Fibroblast of lung (primary cell): ENCODE measurements at places on chromosomes 3 and 15. TPM values are rescaled to one million over a fixed set of nuclear protein-coding genes. Genes with fewer than 3 reads are reported as not detected.

The ABHD2 gene
- total RNA-seq = 42.9 and 84.9 TPM in 2 replicates

The CDCP1 gene
- total RNA-seq = 16.9 and 56.1 TPM in 2 replicates

The XXYLT1 gene
- total RNA-seq = 8.2 and 12.4 TPM in 2 replicates

The AADACL2 gene
- under 0.01 TPM in 1 of 2 replicates, not detected in the other for total RNA-seq

The SKOR1 gene
- under 0.01 and 0.17 TPM in 2 replicates for total RNA-seq

The PIERCE2 gene
- total RNA-seq = 2.3 and 3.1 TPM in 2 replicates

The MYZAP gene
- 0.17 TPM in 1 of 2 replicates, not detected in the other for total RNA-seq

The PRSS50 gene
- not detected in 2 replicates for total RNA-seq

The RBP2 gene
- not detected in 2 replicates for total RNA-seq

The COX5A gene
- total RNA-seq = 33.1 and 41.9 TPM in 2 replicates

The STRIT1 gene
- not detected in 2 replicates for total RNA-seq

The SLC28A1 gene
- total RNA-seq = not detected in 2 replicates

The SNTN gene
- not detected in 2 replicates for total RNA-seq

The LSAMP gene
- 4.8 and 9.0 TPM in 2 replicates for total RNA-seq

The LEKR1 gene
- total RNA-seq = 0.26 and 1.3 TPM in 2 replicates

The DAPK2 gene
- 8.0 and 14.4 TPM in 2 replicates for total RNA-seq

The PHLDB2 gene
- total RNA-seq = 43.4 and 47.9 TPM in 2 replicates

The KNL1 gene
- 2.1 and 5.0 TPM in 2 replicates for total RNA-seq

The OR4F6 gene
- not detected in 2 replicates for total RNA-seq

The MORC1 gene
- not detected in 2 replicates for total RNA-seq

The ZMYND10 gene
- total RNA-seq = 0.26 and 0.83 TPM in 2 replicates

The BOC gene
- 2.1 and 3.9 TPM in 2 replicates for total RNA-seq

The IL16 gene
- 3.1 and 5.0 TPM in 2 replicates for total RNA-seq

The HEXA gene
- total RNA-seq = 80.3 and 98.1 TPM in 2 replicates

The DPPA2 gene
- not detected in 2 replicates for total RNA-seq

The PARP9 gene
- 44.2 and 56.0 TPM in 2 replicates for total RNA-seq

The LRRC49 gene
- total RNA-seq = 20.5 and 31.5 TPM in 2 replicates

The GOLGA8R gene
- 1.3 and 1.8 TPM in 2 replicates for total RNA-seq

The SPTBN5 gene
- 0.26 and 0.66 TPM in 2 replicates for total RNA-seq

The IREB2 gene
- 19.0 and 20.3 TPM in 2 replicates for total RNA-seq

The CD200 gene
- 0.17 and 0.26 TPM in 2 replicates for total RNA-seq

The TNIK gene
- 30.6 and 39.3 TPM in 2 replicates for total RNA-seq

The ECE2 gene
- not detected in 2 replicates for total RNA-seq

The CHST2 gene
- 2.6 and 3.9 TPM in 2 replicates for total RNA-seq

The NAALADL2 gene
- total RNA-seq = 5.6 and 11.6 TPM in 2 replicates

The ERICH6 gene
- total RNA-seq = under 0.01 TPM in 1 of 2 replicates, not detected in the other

The PAQR9 gene
- total RNA-seq = not detected in 2 replicates

The ATP2B2 gene
- total RNA-seq = not detected in 2 replicates

The LXN gene
- 168 and 495 TPM in 2 replicates for total RNA-seq

The MESP1 gene
- total RNA-seq = 0.26 and 1.3 TPM in 2 replicates

The CISH gene
- total RNA-seq = 0.99 and 1.0 TPM in 2 replicates

The MOBP gene
- total RNA-seq = not detected in 2 replicates

The GREM1 gene
- total RNA-seq = 113 and 364 TPM in 2 replicates

The CHRM5 gene
- total RNA-seq = not detected in 2 replicates

The MESP2 gene
- 0.77 and 0.99 TPM in 2 replicates for total RNA-seq

The GPR15 gene
- total RNA-seq = under 0.01 TPM in 1 of 2 replicates, not detected in the other

The LARP6 gene
- total RNA-seq = 72.9 and 108 TPM in 2 replicates

The KY gene
- under 0.01 and 0.51 TPM in 2 replicates for total RNA-seq

The SLC22A14 gene
- total RNA-seq = under 0.01 and 0.17 TPM in 2 replicates

The PPM1M gene
- total RNA-seq = 37.8 and 38.8 TPM in 2 replicates

The LMOD3 gene
- 0.51 and 4.0 TPM in 2 replicates for total RNA-seq

The CCDC80 gene
- 153 and 366 TPM in 2 replicates for total RNA-seq

The EDEM1 gene
- total RNA-seq = 20.8 and 23.6 TPM in 2 replicates

The GNAI2 gene
- 124 and 238 TPM in 2 replicates for total RNA-seq

The DUOX1 gene
- not detected in 2 replicates for total RNA-seq

The PROK2 gene
- not detected in 2 replicates for total RNA-seq

The SEMA3G gene
- under 0.01 and 0.17 TPM in 2 replicates for total RNA-seq
